Frontal cortex (tissue), 4 donors: ENCODE measurements at places on chromosomes 1 and 21.

DNA sequence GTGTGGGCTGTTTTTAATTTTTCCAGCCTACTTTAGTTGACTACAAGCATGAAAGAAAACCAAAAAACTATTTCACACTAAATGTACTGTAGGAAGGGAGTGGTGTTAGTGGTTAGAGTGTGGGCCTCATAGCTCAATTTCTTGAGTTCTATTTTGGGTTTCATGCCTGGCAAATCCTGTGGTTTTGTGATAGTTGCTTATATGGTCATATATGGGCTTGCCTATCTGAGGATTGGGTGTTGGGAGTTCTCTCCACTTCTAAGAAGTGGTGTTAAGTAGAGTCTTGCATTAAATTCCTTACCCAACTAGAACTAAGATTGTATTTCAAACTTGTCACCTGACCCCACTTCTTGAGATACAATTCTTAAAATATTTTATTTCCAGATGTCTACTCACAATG is 37.8 kb upstream of the COL11A1 start:
- DNase-seq: no peak

DNA sequence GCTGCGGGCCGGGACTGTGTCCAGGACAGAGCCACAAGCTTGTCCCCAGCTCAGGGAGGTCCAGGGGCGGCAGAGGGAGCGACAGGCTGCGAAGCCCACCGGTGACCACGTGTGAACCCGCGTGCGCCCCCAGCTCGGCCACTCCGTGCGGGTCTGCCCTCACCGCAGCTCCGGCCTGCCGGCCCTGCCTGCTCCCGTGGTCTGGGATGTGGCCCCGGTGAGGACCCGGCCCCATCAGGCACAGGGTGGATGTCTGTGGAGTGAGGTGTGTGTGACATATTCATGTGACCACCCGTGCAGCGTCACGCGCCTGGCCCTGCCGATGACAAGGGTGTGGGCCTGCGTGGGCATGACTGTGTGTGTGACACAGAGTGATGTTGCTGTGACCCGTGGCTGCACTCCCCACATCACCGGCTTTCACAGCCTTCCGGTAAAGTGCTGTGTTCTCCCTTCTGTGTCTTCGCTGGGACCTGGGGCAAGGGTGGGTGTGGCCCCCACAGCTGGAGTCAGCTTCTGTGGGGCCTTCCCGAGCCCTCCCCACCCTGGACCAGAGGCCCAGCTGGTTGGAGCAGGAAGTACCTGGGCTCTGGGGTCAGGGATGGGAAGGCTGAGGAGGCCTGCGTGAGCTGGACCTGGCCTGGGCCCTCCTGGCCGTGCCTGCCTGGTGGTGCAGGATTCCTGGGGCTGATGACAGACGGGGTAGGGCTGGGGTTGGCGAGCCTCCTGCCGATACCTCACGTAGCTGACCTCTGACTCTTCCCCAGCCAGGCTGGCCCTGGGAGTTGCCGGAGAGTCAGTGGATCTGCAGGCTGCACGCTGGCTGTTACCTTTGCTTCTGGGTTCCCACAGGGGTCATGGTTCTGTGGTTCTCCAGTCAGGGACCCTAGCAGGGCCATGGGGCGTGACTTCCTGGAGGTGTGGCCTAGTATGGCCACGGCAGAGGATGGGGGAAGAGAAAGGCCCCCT is 4.1 kb downstream of the RNF223 start:
- DNase-seq: no peak

DNA sequence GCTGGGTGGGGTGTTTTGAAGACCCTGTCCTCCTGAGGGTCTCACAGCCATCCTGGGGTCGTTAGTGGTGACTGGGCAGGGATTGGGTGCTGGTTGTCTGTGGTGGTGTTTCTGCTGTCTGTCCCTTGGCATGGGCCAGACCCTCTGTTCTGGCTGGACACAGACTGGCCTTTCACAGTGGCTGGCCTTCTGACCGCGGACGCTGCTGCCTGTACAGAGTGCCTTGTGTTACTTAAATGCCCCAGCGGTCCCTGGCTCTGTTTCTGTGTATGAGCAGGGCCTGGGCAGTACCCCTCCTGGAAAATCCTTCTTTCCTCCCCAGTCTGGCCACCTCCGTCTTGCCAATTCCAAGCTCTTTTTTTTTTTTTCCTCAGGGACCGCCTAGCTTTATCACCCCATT is 50.9 kb downstream of the SH3BGR start:
- no peak for DNase-seq

- no peak for DNase-seq
These were observed 2.4 kb downstream of the RAB7B start for GRCh38 chr1:206000641-206001339.

DNA sequence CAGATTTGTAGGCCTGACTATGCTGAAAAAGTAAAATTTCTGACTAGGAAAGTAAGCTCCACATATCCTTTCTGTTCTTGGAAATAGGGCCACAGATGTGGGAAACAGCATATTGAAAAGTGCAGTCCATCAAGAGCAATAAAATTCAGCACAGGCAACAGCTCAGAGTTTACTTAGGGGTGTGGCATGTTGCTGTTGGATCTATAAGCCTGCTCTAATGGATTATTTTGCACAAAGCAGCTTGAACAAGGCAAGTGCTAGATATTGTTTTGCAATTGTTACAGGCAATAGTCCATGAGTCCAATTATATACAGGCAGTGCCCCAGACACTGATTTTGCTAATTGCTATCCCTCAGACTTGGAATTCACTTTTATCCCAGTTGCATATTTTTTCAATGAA is 289.8 kb upstream of the SNX7 start:
- no peak for DNase-seq
